Right ventricle myocardium superior (tissue), 1 donor: ENCODE measurements at places on chromosomes 1 and 21. TPM values are rescaled to one million over a fixed set of nuclear protein-coding genes. Genes with fewer than 3 reads are reported as not detected.

The OR10Z1 gene
- not detected for total RNA-seq

The OR2M3 gene
- total RNA-seq: not detected

The SHISA4 gene
- total RNA-seq: 162 TPM

The ITGB2 gene
- 23.8 TPM for total RNA-seq

The LEMD1 gene
- total RNA-seq: not detected

The OR2T27 gene
- not detected for total RNA-seq

The MYBPH gene
- total RNA-seq: not detected

DNA sequence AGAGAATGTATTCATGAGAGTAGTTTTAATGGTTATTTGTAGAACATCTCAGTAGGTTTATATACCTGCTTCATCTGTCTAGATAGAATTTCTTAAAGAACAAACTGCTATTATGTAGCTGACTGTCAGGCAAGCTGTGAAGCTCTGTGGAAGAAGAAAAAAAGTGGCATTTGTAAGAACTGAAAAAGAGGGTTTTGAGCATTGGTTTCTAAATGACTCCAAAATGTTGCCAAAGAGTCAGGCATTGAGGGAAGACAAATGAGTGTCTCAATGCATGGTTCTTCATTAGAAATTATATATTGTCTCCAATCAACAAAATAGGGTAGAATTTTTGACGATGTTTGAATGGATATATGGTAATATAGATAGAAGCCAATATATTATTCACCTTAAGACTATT lies 1276.1 kb downstream of the KCNT2 start:
- no peak for DNase-seq

GRCh38 chr21:41316200-41317062 lies at the start of gene FAM3B:
FAM3B (plus strand) TSS chr21:41316801; CDS start chr21:41316880, 79 bp downstream.
- no peak for DNase-seq

DNA sequence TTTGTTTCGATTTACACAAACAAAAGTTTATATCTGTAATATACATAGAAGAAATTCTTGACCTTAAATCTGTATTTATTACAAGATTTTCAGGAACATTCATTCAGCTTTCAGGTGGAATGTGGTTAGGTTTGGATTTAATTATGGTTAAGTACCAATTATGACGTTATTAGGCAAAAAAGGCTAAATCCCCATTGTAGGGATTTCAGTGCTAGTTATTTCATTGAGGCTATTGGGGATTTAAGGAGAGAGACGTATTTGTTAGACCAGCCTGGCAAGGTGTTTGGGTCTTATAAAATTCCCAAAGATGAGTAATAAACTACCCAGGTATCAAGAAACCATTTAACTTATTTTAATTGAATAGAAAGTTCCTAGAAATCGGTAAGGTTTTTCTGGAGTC lies 26.0 kb downstream of the PRKAA2 start:
- DNase-seq: no peak

DNA sequence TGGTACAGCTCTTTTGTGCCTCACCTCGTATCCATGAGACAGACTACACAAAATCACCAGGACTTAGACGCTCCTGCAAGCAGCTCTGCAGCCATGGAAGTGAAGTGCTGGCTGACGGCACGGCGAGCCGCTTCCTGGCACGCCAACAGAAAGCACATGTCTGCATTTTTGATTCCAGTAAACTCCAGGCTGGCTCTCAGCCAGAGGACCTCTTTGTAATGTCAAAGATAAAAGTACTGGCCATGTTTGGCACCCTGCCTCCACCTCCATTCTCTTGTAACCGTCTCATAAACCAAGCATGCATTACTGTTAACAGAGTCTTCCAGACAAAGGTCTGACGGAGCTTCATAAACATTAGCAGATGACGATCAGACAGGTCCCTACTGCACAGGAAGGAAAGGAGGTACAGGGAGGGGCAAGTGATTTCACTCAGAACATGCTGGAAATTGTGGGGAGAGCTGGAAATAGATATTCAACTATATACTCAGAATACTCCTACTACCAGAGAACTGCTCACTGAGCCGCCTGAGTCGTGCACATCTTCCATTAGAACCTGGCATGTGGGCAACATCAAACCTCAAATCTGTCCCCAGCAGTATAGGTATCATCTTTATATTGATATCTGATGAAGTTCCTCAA lies 632.0 kb downstream of the SMYD3 start:
- peak; percentile 84 for DNase-seq

- no peak for DNase-seq
Measured at GRCh38 chr1:173444757-173445156, 32.4 kb upstream of the PRDX6 start.

- DNase-seq: peak; percentile 44
Measured at GRCh38 chr1:182149411-182149965, 88.0 kb upstream of the ZNF648 start.

- no peak for DNase-seq
Measured at GRCh38 chr1:245008761-245009160, 144.4 kb upstream of the HNRNPU start.

- DNase-seq: no peak
Measured at GRCh38 chr1:117368116-117369108, 1.2 kb downstream of the MAN1A2 start.

- DNase-seq: no peak
Measured at GRCh38 chr1:31640964-31641363, 3.7 kb downstream of the PEF1 start.

GRCh38 chr1:112515311-112516009 lies 6.7 kb downstream of the WNT2B start:
- DNase-seq: no peak

DNA sequence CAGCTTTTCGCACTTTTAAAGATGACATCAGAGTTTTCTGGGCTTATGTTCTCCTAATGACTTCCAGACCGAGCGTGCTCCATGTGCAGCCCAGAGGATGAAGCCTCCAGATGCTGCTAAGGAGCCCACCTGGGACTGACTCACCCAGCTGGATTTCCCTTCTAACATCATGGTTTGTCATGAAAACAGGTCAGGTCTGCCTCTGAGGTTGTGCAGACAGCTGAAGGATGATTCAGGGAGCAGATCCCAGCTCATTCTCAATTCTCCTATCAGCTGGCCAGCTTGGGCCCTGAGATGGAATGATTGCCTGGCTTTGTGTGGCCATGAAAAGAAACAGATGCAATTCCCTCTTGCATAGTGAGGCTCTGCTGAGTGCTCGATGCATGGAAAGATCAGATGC lies 123.9 kb upstream of the DUSP10 start:
- no peak for DNase-seq

GRCh38 chr1:15918962-15919715 lies 56.8 kb downstream of the ZBTB17 start:
- no peak for DNase-seq

DNA sequence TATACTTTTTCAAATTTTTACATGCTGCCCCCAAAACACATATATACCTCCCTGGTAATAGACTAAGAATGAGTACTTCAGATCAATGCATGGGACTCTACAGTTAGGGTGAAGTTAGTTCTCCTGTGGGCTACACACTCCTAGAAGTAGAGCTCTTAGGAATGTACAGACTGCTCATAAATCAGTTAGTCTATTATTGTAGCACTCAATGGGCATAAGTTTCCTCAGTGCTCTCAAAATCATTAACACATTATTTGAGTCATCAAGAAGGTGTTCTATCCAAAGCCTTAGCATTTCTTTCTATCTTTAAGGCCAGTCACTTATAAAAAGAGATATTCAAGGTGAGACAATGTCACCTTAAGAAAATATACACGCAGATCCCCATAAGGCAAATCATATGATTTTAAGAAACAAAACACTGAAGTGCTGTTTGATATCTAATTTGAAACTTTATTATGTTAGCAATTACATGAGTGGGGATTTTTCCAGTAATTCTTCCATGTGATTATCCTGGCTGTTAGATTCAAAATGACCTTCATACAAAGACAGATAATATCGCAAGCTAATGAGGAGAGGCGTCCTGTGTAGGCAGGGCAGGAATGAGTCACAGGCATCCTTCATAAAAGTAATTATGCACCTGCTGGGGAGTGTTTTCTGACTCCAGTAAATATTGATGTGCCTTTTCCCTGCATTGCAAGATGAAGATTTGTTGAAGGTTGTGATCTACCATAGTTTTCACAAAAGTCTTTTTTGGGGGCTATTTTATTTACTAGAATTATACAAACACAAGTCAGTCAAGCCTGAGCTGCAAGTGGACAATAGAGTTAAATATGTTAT lies 167.2 kb upstream of the ATP1B1 start:
- DNase-seq: no peak

- DNase-seq: peak; percentile 85
Measured at GRCh38 chr1:32199717-32200072, 700 bp upstream of the CCDC28B start.

GRCh38 chr1:232372841-232373440 lies 257.0 kb downstream of the SIPA1L2 start:
- DNase-seq: no peak

- DNase-seq: no peak
Measured at GRCh38 chr1:108551137-108551862, 8.6 kb upstream of the EEIG2 start.

DNA sequence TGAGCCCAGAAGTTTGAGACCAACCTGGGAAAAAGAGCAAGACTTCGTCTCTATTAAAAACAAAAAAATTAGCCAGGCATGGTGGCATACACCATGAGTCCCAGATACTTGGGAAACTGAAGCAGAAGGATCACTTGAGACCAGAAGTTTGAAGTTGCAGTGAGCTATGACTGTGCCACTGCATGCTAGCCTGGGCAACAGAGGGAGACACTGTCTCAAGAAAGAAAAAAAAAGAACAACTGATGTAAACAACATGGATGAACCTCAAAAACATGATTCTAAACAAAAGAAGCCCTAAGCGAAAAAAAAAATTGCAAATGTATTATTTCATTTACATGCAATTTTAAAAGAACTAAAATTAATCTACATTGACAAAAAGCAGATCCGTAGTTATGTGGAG lies 9.0 kb downstream of the LRRC40 start:
- DNase-seq: no peak

GRCh38 chr21:27631471-27631870 lies 664.6 kb upstream of the ADAMTS5 start:
- DNase-seq: no peak
